NCI-H187 treated with DMSO at 0.1 percent for 48 hours (cell line): ENCODE measurements at places on chromosomes 7 and 10.
A peak's percentile ranks its signal among the peaks of the same experiment; 100 is the strongest.

- no peak for DNase-seq
Observed at GRCh38 chr7:16524332-16524731, 2.3 kb upstream of the LRRC72 start.

GRCh38 chr10:46299286-46299535 is 12.4 kb downstream of the ANTXRL start:
- DNase-seq, result no peak

DNA sequence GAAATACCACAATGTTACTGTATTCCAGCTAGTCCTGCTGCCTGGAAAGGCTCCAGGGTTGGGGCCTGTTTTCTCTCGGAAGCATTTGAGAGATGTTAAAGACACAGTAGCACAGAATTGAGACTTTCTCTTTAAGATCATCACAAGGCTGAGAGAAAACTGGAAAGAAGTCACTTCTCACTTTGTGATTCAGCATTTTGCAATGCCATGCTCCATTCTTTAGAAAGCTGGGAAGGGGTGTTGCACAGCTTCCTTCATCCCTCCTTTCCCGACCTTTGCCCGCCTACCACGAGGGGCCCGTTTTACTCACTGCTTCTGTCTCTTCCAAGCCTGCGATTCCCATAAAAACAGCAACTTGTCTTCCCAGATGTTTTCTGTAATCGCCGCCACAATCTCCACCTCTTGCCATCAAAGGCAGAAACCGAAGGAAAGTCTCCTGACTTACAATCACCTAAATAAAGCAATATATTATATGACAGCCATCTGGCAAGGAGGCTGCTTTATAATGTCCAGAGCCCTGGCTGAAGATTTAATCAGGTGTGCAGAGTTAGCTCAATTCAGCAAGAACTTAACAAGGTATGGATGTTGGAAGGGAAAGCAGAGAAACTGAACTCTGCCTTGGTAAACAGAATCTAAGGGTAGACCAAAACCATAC is 18.9 kb downstream of the NOD1 start:
- DNase-seq, result no peak

DNA sequence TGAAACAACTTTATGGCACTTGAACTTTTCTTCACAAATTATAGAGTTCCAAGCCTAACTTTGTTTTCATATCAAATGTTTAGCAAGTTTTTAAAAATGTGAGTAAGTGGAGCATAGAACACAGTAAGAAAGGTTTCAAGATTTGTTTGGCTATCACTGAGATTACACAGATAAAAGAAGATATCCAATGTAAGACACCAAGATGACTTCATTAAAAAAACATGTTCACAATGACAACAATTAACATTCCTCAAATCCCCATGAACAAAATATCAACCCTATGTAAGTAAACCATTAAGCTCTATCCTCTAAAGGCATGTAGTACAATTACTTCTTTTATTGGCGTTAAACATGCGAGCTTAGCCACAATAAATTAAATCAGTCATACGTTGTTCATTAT is 129.7 kb downstream of the RELN start:
- no peak for DNase-seq

DNA sequence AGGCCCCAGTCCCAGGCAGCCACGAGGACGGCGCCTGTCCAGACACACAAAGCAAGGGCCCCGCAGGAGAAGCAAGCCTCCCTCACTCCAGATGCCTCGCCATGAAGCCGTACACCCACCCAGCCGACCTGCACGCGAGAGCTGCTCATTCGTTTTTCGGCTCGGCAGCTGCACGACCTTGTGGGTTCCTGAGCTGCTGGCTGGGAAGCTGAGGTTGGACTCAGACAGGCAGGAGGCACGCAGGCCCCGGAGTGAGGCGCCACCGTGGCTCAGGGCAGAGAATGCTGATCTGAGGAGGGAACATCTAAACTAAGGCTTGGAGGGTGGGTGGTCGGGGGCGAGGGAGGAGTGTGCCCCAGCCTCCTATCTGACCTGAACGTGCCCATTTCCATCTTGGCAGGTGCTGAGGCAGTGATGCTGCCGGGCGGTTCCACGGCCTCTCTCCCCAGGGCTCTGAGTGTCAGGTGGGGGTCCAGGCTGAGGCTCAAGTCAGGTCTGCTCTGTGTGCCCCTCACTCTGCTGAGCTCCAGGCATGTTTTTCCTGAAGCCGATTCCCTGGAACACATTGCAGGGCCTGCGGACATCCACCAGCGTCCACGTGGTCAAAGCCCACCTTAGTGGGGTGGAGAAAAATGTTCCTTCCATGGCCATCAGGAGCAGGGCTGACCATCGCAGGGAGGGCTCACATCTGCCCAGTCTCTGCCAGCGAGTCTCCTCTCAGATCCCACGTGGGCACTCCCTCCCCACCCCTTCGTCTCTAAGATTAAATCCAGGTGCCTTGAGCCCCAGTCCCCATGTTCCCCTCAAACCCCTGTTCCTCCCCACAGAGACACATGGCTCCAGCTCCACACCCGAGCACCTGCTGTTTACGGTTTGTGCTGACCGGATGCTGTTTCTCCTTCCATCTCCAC is 28.1 kb upstream of the FAM20C start:
- no peak for DNase-seq

DNA sequence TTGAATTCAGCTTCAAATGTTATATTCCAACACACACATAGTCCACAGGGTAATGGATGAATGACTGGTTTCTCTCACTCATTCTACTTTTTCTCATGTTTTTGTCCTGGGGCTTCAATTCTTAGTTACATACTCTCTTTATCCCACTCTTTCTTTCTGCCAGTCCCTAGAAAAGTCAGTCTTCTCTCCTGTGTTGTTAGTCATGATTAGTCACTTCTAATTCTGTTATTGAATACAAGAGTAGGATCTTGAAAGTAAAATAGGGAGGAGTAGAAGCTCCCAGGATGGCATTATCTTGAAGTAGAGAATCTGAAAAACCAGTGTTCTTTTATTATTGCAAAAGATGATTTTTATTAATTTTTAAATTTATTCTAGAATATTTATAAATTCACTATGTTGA is 45.5 kb upstream of the CALCR start:
- DNase-seq, result no peak

- DNase-seq, result no peak
Observed at GRCh38 chr10:43930777-43931176, 282.1 kb upstream of the ZNF32 start.

DNA sequence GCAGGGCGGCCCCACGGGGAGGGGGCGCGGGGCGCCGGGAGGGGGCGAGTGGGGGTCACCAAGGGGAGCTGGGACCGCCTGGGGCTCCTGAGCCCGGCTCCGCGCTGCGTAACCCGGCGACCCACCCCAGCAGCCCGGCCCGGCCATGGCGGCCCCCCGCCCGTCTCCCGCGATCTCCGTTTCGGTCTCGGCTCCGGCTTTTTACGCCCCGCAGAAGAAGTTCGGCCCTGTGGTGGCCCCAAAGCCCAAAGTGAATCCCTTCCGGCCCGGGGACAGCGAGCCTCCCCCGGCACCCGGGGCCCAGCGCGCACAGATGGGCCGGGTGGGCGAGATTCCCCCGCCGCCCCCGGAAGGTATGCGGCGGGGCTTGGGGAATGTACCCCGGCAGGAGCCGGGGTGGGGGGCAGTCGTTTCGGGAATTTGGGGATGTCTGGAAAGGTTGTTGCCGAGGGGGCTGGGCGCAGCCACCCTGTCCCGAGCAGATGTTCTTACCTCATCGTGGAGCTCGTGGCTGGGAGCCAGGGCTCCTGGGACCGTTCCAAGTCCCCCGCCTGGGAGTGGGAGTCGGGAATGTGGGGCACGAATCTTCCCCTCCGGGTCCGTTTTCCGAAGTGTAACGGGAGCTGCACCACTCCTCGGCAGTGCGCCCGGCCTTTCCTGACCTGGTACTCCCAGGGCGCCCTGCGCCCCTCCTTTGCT is 431 bp downstream of the ZYX start:
- DNase-seq, result no peak

GRCh38 chr10:95785942-95786669 is 30.1 kb downstream of the ENTPD1 start:
- DNase-seq, result no peak

DNA sequence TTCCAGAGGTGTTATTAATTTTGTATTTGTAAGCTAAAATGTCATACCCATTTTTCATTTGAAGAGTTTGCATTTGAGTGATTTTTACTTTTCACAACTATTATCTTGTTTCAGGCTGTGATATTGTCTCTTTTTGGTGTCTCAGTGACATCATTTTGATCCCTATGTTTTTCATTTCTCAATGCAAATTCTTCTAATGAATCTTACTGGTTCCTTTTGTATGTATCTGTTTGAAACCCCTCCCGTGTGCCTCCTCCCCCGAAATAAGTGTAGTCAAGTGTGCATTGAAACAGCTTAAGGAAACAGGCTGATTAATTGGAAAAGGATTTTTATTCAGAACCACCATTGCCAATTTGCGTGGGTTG is 77.8 kb downstream of the SHH start:
- no peak for DNase-seq

DNA sequence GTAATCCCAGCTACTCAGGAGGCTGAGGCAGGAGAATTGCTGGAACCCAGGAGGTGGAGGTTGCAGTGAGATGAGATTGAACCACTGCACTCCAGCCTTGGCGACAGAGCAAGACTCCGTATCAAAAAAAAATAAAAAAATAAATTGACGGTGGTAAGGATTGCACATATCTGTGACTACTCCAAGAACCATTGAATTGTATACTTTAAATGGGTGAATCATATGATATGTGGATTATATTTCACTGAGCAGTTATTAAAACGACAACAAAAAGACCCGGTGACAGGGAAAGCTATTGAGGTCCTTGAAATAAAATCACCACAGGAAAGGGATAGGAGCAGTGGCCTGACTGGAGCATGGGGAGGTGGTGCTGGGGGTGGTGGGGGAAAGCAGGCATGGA is 31.2 kb upstream of the COMTD1 start:
- no peak for DNase-seq

DNA sequence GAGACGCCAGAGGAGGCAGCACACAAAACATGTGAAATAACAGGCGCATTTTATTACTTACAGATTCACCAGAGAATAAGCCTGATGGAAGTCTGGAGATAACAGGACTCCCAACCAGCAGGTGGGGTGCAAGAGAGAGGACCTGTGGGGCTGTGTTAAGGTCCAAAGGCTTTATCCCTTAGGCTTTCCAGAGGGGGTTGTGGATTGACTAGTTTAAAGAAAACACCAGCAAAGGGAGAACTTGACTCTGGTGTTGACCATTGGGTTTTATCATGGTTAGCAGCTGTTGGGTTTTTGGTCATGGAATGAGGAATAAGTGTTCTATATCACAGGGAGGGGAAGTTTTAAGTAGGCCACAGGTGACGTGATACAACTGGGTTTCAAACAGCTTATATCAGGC is 1.6 kb upstream of the CRPPA start:
- DNase-seq, result no peak

DNA sequence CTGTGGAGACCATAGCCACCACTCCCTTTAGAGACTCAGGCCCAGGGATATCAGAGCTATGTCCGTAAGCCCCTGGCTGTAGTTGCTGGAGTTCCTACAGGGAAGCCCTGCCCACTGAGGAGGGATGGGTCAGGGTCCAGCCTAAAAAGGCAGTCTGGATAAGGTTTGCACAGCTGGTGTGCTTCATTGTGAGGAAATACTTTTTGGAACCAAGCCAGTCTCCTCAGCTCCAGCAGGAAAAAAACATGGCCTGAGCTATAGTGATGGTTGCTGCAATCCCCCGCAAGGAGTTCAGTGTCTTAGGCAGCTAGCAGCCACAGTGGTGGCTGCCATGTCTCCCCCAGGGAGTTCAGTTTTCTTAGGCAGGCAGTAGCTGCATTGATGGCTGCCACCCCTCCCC is 52.6 kb upstream of the CYP2C8 start:
- DNase-seq, result no peak

GRCh38 chr10:62442006-62442405 is 67.8 kb downstream of the ZNF365 start:
- no peak for DNase-seq

- DNase-seq, result no peak
Observed at GRCh38 chr10:5830629-5831445, 17.6 kb upstream of the GDI2 start.

GRCh38 chr7:77338883-77339629 is 77.1 kb downstream of the GSAP start:
- no peak for DNase-seq

- no peak for DNase-seq
Observed at GRCh38 chr7:137882261-137882668, 35.5 kb upstream of the DGKI start.

- DNase-seq, result no peak
Observed at GRCh38 chr10:100628061-100628460, 92.3 kb downstream of the HIF1AN start.

- DNase-seq, result no peak
Observed at GRCh38 chr10:103241262-103242011, 4.2 kb upstream of the RPEL1 start.

- DNase-seq, result no peak
Observed at GRCh38 chr10:48820231-48820630, 119.4 kb downstream of the LRRC18 start.

DNA sequence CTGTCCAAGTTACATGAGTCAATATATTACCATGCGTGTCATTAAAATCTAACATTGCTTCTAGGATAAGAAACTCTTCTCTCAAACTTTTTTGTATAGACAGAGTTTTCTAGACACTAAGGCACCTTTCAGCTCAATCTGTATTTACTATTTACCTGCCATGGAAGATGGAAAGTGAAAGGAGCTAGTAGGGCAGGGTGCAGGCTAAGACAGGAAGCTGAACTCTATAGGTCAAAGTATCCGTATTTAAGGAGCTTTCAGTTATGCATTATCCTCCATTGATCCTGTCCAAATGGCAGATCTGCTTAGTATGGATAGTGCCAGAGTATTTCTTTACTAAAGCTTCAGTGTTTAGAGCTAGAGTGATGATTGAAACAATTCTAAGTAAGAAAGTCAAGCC is 612.8 kb downstream of the IPMK start:
- DNase-seq, result no peak

GRCh38 chr10:35369049-35369611 is 32.8 kb downstream of the CCNY start:
- no peak for DNase-seq

DNA sequence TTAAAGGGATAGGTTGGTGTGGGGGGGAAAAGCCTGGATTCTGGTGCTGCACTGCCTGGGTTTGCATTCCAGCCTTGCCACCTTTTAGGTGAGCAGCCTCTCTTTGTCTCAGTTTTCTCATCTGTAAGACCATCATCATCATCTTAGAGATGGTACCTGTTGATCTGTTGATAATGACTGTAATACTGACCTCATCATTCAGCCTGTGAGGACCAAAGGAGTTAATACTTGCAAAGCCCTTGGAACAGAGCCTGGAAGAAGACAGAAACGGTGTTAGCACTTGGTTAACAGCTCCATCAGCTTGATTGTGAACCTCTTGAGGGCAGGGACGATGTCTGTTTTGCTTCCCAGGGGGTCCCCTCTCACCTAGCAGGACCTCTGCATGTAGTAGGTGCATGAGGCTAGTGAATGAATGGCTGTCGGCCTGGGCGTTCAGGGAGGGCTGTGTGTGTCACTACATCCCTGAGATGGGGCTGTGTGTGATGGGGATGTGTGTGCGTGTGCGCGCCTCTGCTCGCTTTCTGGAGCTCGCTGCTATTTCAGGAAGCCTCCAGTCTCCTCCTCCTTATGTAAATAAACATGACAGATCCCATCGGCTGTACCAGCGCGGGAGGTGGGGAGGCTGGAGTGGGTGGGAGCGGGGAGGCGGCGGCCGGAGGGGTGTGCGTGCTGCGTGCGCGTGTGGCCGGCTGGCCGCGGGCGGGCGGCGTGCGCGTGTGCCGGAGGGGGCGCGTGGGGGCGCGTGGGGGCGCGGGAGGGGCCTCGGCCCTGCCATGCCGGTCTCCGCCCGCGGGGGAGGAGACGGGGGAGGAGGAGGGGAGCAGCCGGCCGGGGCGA is 61.2 kb downstream of the NEURL1 start:
- peak; percentile 38 for DNase-seq
